ENCODE measurements at places on chromosomes 2 and 18.

DNA sequence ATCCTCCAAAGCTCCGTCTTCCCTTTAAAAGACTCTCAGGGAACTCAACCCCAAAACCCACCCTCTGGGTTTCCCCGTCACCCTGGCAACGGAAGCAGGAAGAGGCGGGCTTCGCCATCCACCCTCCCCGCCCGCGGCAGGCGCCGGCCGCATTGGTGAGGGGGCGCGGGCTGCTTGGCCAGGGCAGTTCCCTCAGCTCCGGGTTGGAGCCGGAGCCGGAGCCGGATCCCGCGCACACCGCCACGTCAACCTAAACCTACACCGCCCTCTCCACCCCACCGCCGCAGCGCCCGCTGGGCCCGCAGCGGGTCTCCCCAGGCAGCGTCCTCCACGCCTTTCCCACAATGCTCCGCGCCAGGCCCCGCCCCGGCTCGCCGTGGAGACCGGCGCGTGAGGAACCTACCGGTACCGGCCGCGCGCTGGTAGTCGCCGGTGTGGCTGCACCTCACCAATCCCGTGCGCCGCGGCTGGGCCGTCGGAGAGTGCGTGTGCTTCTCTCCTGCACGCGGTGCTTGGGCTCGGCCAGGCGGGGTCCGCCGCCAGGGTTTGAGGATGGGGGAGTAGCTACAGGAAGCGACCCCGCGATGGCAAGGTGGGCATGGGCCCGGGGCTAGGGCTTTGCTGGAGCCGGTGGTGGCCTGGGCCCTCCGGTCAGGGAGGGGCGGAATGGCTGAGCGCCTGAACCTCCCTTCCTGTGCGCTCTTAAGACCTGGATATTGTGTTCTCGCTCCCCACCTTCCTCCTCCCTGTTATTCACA is at the start of gene DNAJC10:
Gene DNAJC10 (plus strand): TSS at position 366 of the 758 bp plus-strand sequence. CDS start 1,830 bp downstream, outside the sequence.
- peak; percentile 94 for DNase-seq

DNA sequence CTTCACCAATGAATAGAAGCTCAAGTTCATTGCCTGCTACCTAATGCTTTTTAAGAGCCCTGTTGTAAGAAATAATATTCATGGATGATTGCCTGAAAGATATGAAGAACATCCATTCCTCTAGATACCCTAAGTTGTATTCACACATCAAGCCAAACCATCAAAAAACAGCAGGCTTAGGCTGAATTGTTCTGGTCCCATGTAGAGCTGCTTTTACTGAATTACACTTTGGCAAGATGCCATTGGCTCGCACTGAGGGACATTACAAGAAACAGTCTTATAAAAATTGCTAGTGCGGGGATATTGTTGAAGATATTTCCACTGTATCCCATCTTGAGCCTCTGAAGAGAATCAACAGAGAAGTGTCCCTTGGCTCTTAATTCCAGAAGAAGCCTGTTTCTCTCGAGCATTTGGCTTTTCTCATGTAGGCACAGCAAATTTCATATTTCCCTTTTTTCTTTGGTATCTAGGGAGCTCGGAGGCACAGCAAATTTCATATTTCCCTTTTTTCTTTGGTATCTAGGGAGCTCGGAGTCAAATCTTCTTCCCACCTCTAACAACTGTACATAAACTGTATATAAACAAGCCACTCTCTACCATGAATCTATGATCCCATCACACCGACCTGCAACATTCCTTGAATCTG is 107.5 kb downstream of the COLEC12 start:
- DNase-seq = no peak

- no peak for DNase-seq
These were observed 725.2 kb downstream of the CPS1 start for GRCh38 chr2:211281430-211282073.

GRCh38 chr2:178796079-178796677 is 11.0 kb downstream of the TTN start:
- peak; percentile 45 for DNase-seq

DNA sequence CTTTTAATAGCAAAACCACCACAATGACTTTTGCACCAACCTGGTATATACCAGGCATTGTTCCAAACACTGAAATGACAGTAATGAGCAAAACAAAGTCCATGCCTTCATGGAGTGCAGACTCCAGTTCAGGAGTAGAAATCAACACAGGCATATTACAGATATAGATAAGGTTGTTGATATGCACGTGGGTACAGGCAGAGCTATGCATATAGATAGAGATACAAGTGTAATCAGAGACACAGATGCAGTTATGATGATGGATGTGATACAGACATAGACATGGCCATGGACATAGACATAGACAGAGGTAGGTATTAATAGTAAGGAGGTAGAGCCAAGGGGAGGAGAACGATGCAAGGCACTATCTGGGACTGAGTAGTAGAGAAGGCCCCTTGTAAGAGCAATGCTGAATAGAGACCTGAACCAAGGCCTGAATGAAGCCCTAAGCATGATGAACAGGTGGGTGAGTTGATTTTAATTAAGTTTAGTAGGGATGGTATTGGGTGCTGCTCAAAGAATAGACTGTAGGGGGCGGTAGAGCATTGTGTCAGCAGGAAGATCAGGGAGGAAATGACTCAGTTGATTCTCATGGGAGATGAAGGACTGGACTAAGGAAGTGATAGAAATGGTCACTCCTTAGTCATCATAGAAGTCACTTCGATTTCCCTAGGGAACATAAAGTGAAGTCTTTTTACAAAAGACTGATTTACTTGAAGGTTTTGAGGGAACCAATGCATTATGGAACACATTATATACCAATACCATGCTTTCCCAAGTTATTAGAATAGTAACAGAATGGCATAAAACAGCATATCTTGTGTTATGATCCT is 39.4 kb downstream of the CMPK2 start:
- DNase-seq = peak; percentile 94

GRCh38 chr2:231671270-231672050 is 36.9 kb upstream of the PTMA start:
- no peak for DNase-seq

DNA sequence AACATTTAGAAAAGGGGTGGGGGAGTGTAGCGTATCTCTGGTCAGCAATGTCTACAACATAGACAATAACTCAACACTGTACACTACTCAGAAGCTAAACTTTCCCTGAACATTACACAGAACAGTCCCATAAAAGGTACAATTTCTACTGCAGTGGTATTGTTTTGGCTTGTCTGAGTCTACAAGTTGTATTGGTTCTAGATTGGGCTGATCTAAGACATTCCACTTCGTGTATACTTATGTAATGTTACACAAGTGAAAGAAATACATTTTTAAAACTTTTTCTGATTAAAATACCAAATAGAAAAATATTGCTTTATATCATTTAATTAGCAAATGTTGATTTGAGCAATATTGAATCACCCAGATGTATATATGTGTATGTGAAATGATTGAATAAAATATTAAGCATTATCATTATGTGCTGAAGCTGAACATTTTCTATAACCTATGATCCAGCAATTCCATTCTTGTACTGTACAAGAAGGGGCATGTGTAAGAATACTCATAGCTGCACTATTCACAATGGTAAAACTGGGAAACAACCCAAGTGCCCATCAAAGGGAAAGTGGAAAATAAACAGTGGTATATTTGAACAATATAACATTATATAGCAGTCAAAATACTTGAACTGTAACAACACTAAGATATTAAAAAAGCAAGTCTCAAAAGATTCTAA is 52.4 kb downstream of the VSNL1 start:
- no peak for DNase-seq

GRCh38 chr2:195741191-195741590 is 84.2 kb downstream of the SLC39A10 start:
- DNase-seq = no peak

DNA sequence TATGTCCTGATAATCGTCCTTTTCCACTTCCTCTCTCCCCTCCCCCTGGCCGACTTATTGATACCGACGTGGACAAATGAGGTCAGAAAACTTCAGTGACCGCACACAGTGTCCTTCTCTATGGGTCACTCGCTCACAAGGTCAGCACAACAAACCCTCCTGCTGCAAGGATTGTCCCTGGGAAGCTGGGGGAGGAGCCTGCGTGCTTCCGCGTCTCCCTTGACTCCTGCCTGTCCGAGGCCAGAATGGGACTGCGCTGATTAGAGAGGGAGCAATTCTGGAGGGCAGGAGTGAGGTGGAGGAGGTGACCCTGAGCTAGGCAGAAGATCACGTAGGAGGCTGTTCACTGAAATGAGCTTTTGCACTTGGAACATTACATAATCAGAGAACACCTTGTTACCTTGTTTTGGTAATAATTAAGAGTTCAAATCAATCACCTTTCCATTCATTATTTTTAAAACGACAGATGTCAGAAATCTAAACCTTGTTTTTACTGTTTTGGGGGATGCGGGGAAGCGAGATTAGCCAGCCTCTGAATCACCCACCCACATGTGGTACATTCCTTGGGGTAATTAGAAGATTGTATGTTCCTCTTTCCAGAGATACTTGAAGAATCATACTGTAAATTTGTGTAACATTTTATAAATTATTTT is 70.6 kb downstream of the CTAGE1 start:
- DNase-seq = peak; percentile 72

GRCh38 chr18:10475276-10475653 is 20.8 kb downstream of the APCDD1 start:
- peak; percentile 50 for DNase-seq

GRCh38 chr2:30622452-30622851 is 175.4 kb downstream of the LCLAT1 start:
- DNase-seq = no peak

All from inflammatory macrophage treated with lipopolysaccharide for 4 hours (primary cell).